ENCODE measurements at places on chromosomes 6 and 20. TPM values are rescaled to one million over a fixed set of nuclear protein-coding genes. Genes with fewer than 3 reads are reported as not detected.
A peak's percentile ranks its signal among the peaks of the same experiment; 100 is the strongest.

DNA sequence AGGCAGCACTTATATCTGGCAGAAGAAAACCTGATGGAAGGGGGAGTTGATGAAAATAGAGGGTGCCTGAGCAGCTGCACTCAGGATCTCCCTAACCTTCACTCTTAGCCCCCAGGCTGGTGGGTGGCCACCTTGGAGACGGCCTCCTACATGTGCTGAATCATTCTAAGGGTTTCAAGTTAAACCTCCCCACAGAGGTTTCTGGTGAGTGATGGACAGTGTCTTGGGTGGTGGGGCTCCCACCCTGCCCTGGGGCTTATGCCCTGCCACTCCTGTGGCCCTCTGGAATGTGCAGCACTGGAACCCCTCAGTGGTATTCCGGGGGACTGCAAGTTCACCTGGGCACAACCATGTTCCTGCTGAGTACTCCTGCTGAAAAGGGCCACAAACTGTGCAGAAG is 357.2 kb downstream of the CD83 start:
- DNase-seq: no peak

GRCh38 chr20:1264727-1265126 is 1.4 kb upstream of the SNPH start:
- no peak for DNase-seq

DNA sequence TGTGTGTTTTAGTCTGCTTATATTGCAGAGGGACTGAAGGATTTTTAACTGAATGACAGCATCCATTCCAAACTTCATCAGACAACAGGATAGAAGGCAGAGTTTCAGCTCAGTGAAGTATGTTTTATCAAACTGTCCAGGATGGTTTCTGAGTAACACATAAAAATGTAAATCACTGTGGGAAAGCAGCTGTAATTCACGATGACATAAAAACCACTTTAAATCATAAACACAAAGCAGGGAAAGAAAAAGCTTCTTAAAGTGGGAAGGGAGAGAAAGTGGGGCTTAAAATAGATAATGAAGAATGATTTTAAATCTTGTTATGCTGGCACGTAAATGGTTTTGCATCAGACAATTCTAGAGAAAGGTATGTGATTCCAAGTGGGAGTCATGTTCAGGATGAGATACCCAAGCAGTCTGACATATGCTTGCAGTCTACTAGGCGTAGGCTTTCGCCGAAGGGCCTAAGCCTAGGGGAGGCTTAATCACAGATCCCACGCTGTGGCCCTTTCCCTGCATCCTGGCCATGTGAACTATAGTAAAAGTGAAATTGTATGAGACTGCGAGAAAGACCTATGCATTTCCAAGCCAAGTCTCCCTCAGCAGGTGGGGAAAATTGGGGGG is 610.6 kb downstream of the PRKN start:
- peak; percentile 87 for DNase-seq

- DNase-seq: peak; percentile 17
Measured at GRCh38 chr20:21918398-21918797, 212.9 kb downstream of the PAX1 start.

- DNase-seq: no peak
Measured at GRCh38 chr6:117463762-117464665, 18.5 kb upstream of the DCBLD1 start.

- peak; percentile 75 for DNase-seq
Measured at GRCh38 chr20:59661621-59662020, 57.3 kb downstream of the PHACTR3 start.

DNA sequence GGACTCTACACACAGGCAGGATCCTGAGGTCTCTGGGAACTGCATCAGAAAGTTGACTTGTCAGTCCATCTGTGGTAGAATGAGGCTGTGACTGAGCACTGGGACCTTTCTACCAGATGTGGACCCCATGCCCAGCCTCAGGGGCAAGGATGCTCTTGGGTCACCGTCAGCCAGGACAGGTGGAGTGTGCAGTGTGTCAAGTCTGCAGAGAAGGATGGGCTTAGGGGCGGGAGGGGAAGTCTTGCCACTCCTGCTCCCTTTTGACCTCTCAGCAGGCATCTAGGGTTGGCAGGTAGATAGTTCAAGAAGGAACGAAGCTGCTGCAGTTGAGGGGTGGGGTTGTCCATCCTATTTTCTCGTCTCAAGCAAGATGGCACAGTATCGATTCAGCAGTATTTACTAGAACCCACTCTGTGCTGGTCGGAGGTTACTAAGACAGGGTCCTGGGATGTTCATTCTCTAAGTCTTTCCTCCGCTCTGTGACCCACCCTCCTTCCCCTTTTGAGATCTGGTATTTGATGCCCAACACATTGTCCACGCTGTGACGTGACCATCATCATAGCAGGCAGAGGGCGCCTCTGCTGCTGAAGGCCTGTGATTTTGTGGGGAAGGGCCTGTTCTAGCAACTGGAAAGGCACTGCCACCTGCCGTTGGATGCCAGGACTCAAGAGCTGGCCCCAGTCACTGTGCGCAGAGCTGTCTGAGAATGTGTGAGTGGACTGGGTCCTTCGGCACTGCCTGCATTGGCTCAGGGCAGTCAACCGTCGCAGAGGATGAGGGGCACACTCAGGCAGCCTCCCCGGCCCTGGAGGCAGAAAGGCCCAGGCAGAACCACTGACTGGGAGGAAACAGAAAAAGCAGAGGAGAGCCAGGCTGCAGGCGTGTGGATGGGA is 23.2 kb downstream of the RBCK1 start:
- DNase-seq: no peak

- no peak for DNase-seq
Measured at GRCh38 chr6:99026135-99026534, 78.4 kb upstream of the FBXL4 start.

DNA sequence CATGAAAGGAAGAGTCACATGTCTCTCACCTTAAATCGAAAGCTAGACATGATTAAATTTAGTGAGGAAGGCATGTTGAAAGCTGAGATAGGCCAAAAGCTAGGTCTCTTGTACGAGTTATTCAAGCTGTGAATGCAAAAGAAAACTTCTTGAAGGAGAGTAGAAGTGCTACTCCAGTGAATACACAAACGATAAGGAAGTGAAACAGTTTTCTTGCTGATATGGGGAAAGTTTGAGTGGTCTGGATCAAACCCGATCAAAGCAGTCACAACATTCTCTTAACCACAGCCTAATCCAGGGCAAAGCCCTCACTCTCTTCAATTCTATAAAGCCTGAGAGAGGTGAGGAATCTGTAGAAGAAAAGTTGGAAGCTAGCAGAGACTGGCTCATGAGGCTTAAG is 1.9 kb upstream of the TPD52L1 start:
- no peak for DNase-seq

DNA sequence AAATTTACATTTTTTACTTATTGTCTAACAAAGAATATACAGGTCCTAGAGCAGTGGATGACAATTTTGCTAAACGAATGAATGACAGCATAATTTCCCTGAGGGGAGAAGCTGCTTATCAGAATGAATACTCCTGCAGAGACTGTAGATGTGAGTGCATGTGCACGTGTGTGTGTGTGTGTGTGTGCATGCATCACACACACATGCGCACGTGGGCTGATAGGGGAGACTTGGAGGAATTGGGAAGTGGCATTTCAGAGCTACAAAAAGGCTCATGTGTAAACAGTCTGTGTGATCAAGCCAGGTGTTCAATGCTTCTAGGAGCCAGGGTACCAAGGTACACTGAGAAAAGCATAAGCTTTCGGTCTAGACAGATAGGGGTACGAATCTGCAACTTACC is 93.5 kb upstream of the SASH1 start:
- peak; percentile 17 for DNase-seq

GRCh38 chr6:90162648-90163387 is 133.8 kb downstream of the BACH2 start:
- no peak for DNase-seq

GRCh38 chr6:79377888-79378348 is 143.4 kb upstream of the HMGN3 start:
- DNase-seq: no peak

GRCh38 chr20:25668446-25668845 is 28.2 kb downstream of the ZNF337 start:
- peak; percentile 55 for DNase-seq

- DNase-seq: no peak
Measured at GRCh38 chr6:109056661-109057060, 38.0 kb downstream of the SESN1 start.

GRCh38 chr6:25842526-25842925 is 10.7 kb upstream of the SLC17A1 start:
- no peak for DNase-seq

DNA sequence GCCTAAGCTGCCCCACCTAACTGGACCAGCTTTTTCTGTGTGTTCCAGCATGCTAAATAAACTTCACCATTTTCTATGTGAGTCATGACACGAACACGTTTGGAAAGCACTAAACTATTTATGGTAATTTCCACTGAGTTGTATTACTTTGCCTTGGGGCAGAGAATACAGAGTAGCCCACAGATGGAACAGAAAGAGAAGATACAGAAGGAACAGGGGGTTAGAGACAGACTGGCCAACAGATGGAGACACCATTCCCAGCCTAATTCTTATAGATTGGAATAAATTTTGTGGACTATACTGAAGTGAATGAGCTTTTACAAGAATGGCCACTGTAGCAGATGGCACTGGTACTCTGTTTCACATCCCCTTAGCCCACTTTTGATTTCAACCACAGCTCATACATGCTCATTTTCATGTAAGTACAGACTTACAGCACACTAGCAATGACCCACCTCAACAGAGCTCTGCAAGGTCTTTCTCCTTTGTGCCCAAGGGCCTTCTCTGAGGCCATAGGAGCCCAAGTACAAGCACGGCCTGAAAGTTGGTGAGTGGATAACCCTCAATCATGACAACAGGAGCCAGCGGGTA is 13.1 kb upstream of the NT5DC1 start:
- DNase-seq: no peak

DNA sequence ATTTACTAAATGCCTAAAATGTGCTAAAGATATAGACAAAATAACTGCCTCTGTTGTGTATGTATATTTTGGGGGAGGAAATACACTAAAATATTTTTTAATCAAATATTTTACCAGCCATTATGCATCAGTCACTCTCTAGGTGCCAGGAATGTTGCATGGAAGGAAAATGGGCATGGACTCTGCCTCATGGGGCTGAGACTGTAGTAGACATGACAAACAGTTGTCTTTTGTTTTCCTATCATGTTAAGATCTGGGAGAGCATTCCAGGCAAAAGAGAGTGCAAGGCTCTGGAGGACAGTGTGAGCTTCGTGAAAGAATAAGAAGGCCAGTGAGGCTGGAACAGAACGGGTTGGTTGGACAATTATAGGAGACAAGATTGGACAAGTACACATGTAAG is 26.5 kb downstream of the HLA-DOB start:
- no peak for DNase-seq

DNA sequence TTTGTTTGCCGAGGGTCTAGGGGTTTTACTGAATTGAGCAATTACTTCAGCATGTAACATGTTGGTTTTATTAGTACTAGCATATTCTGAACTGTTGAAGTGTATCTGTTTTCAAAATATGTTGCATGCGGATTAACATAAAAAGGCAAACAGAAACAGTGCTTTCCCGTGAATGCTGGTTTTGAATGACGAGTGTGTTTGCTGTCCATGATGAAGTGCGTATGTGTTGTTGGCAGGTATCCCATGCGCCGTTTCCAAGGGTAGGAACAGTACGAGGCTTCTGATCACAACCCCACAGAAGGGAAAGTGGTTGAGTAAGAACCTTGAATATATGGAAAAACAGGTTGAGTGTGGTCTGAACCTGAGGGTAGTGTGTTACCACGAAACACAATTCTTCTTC is 232.9 kb downstream of the SAMD5 start:
- no peak for DNase-seq

GRCh38 chr20:7199861-7200260 is 432.4 kb downstream of the BMP2 start:
- DNase-seq: no peak

Gene CTCFL
- total RNA-seq: not detected

DNA sequence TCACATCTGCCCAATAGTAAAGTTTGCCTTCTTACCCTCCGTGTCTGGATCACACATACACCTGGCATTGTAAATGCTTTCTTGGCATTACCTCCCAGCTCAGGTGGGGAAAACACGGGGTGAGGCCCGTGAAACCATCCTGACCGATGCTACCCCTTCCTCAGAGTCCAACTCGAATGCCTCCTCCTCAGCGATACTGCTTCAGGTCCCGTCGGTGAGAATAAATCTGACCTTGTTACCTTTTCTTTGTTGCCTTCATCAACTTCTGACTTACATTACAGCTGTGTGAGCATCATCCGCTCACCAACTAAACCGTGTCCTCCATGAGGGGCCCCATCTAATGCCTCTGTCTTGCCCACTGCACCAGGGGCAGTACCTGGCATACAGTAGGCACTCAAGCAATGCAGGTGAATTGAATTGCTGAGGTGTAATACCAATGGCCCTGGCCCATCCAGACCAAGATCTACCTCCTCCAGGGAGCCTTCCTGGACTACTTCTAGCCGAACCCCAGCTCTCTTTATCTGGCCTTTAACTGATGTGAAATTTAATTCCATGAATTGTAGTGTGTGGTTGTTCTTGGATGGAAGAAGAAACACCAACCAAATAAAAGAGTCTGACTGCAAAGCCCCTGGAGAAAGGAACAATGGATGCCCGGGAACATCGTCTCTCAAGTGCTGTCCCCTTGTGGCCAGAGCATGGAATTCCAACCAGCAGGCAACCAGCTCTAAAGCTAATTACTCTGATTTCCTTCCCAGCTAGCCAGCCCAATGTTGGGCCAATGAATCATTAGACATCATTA is 141.5 kb downstream of the ANKRD60 start:
- no peak for DNase-seq

Gene FAM184A
- total RNA-seq: 7.6 TPM

DNA sequence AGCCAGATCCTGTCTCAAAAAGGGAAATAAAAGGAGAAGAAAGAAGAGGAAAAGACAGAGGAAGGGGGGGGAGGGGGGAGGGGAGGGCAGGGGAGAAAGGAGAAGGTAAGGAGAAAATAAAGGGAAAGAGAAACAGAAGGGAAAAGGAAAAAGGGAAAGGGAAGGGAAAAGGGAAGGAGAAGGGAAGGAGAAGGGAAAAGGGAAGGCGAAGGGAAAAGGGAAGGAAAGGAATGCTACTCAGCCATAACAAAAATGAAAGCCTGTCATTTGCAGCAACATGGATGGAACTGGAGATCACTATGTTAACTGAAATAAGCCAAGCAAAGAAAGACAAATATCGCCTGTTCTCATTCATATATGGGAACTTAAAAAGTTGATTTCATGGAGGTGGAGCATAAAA is 22.3 kb downstream of the RBM24 start:
- DNase-seq: no peak

DNA sequence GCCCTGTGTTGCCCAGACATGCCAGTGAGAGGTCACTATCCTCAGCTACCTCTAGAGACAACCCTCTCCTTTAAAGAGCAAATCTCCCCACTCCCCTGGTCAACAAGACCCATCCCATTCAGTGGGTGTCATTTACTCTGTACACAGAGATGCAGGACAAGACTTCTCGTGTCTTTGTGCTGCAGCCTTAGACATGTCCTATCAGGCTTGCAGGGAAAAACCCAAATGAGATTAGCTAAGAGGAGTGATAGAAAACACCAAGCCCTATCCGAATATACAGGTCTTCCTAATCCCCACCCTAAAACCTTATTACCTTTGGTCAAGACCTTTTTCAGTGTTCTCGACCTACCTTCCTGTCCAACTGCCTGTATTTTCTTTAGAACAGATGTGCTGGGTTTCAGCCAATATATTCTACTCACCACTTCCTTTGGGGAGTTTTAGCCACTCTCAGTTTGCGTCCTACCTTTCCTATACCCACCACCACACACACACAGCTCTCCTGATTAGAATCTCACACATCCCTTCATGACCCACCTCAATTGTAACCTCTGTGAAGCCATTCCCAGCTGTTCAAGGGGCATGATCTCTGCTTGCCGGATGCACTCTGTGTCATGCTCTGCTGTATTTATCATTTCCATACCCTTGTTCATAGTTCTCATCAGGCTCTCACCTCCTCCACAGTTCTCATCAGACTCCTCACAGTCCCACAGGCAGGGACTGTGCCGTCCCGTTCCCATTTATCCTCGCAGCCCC is 39.7 kb downstream of the TRAM2 start:
- no peak for DNase-seq
